Activated T-cell treated with anti-CD3 and anti-CD28 coated beads, Interleukin-2, amount 50 U/mL, for 48 hours (primary cell): ENCODE measurements at places on chromosomes 13 and 19.
A peak's percentile ranks its signal among the peaks of the same experiment; 100 is the strongest.

DNA sequence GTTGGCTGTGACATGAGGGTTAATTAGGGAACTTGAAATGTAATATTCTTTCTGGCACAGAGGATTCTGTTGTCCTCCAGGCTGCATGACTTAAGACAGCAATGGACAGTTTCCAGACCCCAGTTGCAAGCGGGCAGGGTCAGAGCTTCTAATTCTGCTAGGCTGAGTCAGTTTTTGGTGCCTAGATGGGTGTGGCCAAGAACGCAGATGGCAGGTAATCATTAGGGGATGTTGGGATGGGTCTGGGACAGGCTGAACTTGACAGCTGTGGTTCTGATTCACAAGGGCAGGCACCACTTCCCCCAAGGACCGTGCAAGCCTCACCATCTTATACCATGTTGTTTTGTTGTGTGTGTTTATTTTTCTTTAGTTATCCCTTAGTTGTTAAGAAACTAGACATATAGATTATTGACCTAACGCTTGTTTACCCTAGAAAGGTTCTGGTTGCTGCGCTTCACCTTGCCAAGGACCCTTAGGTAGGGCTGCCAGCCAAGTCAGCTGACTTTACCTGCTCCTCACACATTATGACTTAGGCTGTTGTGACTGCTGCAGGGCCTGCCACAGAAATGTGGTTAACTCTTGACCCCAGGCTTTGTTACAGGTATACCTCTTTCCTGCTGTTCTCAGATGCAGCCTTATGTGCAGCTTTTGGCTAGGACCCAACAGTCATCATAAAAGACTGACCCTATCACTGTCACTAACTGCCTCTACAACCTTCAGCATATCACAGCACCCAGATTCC is 117.7 kb upstream of the KLF12 start:
- DNase-seq, result no peak

GRCh38 chr19:15588265-15588664 is 26.8 kb upstream of the CYP4F8 start:
- DNase-seq, result no peak

- no peak for DNase-seq
Measured at GRCh38 chr13:65063753-65064152, 2166.4 kb downstream of the PCDH9 start.

GRCh38 chr13:100608906-100609305 is 20.3 kb upstream of the GGACT start:
- DNase-seq, result peak; percentile 35

GRCh38 chr13:93320942-93321341 is 94.3 kb downstream of the GPC6 start:
- no peak for DNase-seq

DNA sequence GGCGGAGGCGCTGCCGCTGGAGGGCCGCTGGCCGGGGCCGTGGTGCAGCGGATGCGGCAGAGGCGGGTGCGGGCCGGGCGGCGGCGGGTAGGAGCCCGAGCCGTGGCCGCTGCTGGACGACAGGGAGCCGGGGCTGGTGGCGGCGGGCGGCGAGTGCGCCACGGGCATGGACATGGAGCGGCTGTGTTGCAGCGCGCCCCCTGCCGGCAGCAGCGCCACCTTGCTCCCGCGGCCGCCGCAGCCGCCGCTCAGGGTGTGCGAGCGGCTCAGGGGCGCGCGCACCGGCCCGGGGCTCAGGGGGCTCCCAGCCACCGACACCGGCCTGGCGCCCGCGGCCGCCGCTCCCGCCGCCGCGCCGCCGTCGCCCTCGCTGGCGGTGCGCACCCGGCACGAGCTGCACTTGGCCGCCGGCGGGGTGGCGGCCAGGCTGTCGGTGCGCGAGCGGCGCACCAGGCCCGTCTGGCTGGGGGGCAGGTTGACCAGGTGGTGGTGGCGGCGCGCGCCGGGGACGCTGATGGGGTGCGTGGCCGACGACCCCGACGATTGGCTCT is 1.7 kb downstream of the IRS2 start:
- DNase-seq, result peak; percentile 84

DNA sequence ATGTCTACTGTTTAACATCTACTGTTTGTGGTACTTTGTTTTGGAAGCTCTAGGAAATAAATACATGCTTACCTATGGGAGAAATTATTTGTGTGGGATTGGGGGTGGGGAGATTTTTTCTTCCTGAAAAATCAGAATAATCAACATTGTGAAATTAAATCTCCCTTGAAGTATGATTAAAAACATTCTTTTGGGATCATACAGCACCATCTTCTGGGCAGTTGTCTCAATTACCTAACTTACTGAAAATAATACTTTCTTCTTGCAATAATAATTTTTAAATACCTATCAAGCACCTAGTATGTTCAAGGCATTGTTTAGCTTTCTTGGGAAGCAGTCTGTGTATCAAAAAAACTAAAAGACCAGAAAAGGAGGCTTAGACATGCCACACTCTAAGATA is 576.5 kb upstream of the ARGLU1 start:
- DNase-seq, result no peak

- DNase-seq, result peak; percentile 97
Measured at GRCh38 chr19:35740423-35741202, 1.6 kb downstream of the IGFLR1 start.

DNA sequence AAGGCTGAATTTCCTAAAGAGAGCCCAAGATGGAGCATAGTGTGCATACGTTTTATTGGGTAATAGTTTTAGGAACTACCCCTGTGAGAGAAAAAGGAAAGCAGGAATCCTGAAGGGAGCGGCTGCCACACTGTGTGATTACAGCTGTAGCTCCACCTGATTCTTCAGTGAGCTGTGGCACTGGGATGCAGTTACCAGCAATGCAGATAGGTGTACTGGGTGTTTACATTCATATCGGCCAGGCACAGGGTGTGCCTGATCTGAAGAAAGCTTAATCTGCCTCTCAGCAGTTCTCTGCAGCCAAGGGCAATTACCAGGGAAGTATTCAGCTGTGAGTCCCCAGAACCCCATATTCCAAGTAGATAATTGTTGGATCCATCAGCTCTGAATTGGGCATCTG is 1541.8 kb downstream of the EFNB2 start:
- no peak for DNase-seq

GRCh38 chr19:49983645-49984229 is 22.8 kb upstream of the SIGLEC11 start:
- DNase-seq, result peak; percentile 87

GRCh38 chr13:61286148-61286745 is 129.4 kb downstream of the PCDH20 start:
- DNase-seq, result no peak

DNA sequence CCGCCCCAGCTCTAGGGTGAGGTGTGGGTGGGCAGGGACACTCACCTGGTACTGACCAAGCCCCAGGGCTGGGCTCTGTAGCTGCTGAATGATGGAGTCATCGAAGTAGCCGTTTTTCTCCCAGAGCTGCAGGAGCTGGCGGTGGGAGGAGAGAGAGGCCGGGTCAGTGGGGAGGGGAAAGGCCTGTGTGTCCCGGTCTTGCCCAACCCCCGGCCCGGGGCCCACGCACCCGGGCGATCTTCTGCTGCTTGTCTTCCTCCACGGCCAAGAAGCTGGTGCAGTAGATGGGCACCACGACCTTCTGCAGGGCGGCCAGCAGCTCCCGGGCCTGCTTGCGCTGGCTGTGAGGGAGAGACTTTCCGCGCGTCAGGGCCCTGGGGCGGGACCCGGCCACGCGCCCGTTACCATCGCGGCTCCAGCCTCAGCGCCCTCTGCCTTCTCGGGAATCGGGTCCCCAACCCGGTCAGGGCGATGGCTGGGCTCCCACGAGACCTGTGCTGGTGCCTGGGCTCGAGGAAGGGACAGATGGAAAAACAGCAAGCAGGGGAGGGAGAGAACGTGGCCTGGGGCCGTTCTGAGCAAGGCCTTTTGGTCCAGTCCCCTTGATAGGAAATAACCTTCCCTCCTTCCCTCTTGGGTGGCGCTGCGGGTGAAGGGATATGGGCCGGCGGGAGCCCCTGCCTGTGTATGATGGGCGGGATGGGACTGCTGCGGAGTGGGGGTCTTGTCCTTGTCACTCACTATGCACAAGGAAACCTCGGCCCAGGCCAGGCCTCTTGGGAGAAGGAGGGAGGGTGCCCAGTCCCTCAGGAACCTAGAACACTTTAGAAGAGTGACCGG is 11.5 kb downstream of the CHERP start:
- no peak for DNase-seq

- peak; percentile 65 for DNase-seq
Measured at GRCh38 chr19:53977991-53978731, 13.3 kb upstream of the CACNG6 start.

GRCh38 chr19:2663920-2664571 is 38.4 kb downstream of the GNG7 start:
- DNase-seq, result peak; percentile 22

DNA sequence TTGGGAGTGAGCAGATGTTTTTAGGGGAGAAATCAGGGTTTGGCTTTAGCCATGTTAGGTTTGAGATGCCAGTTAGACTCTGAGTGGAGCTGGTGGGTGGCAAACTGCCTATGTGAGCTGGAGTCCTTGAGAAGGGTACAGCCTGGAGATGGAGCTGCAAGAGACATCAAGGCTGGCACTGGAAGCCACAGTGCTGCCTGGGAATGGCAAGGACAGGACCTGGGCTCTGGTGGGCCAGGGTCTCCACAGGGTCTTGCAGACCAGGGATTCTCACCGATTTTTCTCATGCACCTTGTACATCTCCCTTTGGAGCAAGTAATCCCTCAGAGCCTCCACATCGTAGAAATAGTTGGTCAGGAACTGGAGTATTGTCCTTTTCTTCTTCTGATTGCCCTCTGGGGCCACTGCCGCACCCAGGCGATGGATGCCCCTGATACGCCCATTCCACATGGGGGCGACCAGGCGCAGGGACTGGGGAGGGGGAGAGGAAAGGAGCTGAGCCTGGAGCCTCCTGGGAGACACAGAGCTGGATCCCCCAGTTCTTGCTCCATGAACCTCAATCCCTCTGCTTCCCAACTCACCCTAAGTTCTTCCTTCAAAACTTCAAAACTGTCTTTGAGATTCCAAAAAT is 1.7 kb downstream of the DMAC2 start:
- DNase-seq, result no peak

DNA sequence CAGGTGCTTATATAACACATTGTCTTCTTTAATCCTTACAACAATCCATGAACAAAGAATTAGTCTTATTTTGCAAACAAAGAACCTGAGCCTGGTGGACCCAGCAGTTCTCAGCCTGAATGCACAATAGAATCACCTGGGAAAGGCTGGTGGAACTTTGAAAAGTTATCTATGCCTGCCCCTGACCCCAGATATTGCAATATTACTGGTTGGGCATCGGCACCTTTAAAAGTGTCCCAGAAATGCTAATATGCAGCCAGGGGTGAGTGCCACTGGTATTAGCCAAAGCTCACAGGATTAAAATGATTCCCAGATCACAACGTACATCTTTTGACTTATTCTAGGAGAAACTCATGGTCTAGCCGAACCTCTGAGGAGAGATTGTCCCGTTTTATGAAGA is 268.8 kb downstream of the KLF5 start:
- DNase-seq, result no peak

DNA sequence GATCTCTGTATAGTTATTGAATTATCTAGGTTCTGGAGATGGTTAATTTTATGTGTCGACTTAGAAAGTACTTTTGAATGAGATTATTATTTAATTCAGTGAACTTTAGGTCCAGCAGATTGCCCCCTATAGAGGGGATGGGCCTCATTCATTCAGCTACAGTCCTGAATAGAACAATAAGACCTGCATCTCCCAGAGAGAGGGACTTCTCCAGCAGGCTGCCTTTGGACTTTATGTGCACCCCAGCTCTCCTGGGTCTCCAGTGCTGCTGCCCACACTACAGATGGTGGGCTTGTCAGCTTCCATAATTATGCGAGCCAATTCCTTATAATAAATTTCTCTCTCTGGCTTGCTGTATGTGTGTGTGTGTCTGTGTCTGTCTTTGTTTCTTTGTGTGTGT is 39.3 kb upstream of the KL start:
- no peak for DNase-seq

DNA sequence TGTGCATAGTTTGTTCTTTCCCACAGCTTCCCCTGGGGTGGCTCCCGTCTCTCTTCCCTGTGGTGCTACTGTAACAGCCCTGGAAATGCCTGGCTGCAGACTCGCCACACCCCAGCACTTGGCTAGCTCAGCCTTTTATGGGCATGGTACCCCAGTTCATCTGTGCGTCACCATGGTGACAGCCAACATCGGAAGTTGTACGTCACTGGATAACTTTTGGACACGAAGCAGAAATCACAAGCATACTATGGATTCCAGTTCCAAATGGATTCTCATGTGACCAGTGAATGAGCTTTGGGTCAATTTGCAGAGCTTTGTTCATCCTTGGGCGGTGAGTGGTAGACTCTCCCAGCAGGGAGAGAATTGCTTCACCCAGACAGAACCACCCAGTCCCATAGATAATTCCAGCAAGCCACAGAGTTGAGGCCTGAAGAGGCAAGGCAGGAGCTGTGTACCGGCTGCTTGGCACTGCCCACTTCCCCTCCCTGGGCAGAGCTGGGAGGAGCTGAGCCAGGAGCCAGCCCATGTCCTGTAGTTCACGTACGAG is 54.4 kb downstream of the COL4A2 start:
- no peak for DNase-seq

DNA sequence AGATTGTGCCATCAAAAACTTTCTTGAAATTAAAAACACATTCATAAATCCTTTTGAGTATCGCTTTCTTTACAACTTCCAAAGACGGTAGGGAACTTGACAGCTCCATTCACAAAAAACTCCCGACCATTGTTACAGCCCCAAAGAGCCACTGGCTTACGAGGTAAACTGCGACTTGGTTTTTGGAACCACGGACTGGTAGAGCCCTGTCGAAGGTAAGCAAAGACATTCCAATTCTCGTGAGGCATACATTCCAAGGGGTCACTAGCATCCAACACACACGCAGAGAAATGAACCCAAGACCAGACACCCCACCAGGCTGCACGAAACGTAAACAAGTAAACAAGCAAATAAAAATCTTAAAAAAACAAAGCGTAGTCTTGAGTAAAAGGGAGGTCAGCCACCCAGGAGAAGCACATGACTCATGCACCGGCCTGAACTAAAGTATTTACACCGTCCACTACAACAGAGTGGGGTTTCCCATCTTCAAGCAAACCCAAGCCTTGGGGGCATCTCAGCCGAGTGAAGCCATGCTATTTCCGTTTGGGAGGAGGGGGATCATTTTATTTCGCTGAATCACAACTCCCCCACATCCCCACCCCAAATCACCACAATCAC is 1.4 kb downstream of the BRD4 start:
- no peak for DNase-seq

DNA sequence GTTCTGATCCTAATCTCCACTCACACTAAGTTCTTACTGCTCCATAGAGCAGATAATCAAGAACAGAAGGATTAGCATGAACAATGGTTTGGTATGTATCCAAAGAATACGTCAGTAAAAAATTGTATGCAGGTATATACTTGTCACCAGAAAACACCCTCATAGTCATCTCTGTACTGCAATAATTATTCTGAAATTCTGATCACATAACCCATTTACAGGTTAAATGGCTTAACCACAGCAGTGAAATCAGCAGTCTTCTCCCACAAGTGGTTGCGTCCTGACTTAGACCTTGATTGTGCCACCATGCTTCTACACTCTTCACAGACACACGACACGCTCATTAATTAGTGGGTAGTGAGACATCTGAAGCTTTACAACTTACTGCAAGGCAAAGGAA is 50.9 kb downstream of the LNX2 start:
- no peak for DNase-seq
